ENCODE measurements at places on chromosomes 5 and 9. TPM values are rescaled to one million over a fixed set of nuclear protein-coding genes. Genes with fewer than 3 reads are reported as not detected.

TAF11L13 gene
- total RNA-seq: not detected

BTNL8 gene
- 0.24 TPM for total RNA-seq

OLFML2A gene
- total RNA-seq: 0.37 TPM

FCN2 gene
- 70.5 TPM for total RNA-seq

GFI1B gene
- 0.24 TPM for total RNA-seq

ITGA1 gene
- total RNA-seq: 66.5 TPM

WDR38 gene
- total RNA-seq: not detected

GRCh38 chr5:79636981-79637733 is 24.9 kb downstream of the TENT2 start:
- DNase-seq: no peak
- no peaks in the 10 kb centered on the region for H3K27me3 ChIP-seq
- no peaks in the 10 kb centered on the region for H3K4me1 ChIP-seq
- no peak overlapping the region for H3K27ac ChIP-seq
- no peak overlapping the region for H3K4me3 ChIP-seq

DNA sequence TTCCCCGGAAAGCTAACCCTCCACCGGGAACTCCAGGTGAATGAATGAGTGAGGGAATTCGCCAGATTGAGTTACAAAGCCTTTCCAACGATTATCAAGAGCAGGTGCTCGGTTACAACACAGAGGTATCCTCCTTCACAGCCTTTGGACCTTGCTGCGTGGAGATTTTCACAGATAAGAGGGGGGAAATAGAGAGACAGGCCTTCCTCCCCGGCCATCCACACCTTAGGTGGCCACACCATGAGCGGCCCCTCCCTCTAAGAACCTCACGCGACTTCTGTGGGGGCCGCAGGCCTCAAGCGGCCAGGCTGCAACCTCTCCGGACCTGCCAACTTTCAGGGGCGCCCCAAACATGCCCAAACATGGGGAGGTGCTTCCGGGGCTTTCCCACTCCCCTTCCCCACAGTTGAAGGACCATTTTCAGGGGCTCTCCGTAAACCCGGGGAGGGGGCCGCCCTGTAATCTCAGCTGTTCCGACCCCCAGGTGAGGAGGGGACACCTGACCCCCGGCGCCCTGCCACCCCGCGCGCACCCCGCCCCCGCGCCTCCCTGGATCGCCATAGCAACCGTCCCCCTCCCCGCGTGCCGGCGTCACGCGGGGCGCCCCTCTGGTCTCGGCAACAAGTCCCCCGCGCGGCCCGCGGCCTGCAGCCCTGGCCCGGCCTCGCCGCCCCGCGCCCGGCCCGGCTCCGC is 603 bp downstream of the DENND1A start:
- H3K4me3 ChIP-seq: peak overlapping the region; percentile 49
- peak overlapping the region; percentile 79 for H3K27ac ChIP-seq
- H3K36me3 ChIP-seq: no peaks in the 10 kb centered on the region
- H3K4me1 ChIP-seq: no peaks in the 10 kb centered on the region
- H3K27me3 ChIP-seq: no peaks in the 10 kb centered on the region
- peak; percentile 66 for DNase-seq

DNA sequence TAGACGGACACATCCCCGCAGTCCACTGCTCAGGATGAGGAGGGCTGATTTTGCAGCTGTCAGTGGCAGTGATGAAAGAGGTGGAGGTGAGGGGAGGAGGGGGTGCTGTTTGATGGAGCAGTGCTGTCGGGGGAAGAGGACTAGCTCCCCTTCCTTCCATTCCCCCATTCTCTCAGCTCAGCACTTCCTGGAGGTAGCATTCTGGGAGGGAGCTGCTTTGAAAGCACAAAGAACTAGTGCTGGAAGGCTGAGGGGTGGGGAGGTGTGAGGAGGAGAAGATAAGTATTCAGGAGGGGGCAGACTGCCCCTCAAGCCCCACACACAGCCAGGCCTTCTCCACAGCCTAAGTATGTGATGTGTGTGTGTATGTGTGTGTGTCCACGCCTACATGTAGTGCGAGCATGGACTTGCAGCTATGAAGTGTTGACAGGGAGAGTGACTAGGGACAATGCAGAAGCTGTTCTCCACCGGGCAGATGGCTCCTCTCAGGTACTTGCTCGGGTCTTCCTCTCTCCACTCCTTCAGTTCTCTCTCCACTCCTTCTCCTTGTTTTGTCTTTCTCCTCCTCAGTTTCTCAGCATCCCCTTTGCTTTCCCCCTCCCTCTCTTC is 65.5 kb upstream of the HSPA9 start:
- no peaks in the 10 kb centered on the region for H3K36me3 ChIP-seq
- no peak overlapping the region for H3K27ac ChIP-seq
- H3K27me3 ChIP-seq: no peaks in the 10 kb centered on the region
- H3K4me1 ChIP-seq: no peaks in the 10 kb centered on the region

DNA sequence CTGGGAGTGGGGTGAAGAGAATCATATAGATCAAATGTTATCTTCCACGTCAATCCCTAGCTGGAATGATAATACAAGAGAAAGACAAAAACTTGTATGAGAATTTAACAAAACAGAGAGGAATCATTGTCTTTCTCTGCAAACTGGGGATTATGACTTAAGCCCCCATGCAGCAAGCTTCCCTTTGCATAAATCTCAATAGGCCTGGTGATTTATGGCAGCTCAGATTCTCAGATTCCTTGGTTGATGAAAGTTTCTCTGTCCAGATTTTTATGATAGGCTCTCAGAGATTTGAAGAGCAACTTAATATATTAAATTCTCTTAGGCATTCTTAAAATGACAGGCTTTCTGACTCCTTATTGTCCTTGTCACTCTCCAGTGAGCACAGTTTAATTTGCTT is 56.0 kb downstream of the RASGRF2 start:
- H3K36me3 ChIP-seq: no peaks in the 10 kb centered on the region
- no peaks in the 10 kb centered on the region for H3K4me1 ChIP-seq
- no peak overlapping the region for H3K4me3 ChIP-seq

DNA sequence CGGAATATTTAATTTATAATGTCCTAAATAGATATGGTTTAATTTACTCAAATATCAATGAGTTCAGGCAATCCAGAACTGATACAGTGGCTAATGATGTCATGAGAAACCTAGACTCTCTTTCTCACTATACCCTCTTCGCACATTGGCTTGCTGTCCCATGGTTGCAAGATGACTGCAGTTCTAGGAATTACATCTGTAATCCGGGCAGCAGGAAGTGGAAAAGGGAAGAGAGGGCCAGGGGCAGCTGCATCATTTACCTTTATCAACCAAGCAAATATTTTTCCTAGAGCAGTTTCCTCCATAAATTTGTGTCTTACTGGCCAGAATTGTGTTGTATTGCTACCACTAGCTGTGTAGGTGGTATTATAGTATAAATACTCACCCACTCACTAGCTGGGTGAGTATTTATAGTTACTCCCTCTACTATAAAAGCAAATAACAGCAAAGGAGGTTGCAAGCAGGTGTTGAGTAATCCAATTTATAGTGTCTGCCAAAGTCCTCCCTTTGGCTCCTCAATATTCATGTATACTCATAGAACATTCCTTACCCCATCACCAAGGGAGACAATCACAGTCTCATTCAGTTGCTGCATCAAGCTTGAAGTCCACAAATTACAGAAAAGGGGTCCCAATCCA is 168.8 kb downstream of the DROSHA start:
- no peak for DNase-seq
- H3K4me3 ChIP-seq: no peak overlapping the region
- no peak overlapping the region for H3K27ac ChIP-seq
- no peaks in the 10 kb centered on the region for H3K36me3 ChIP-seq
- no peaks in the 10 kb centered on the region for H3K4me1 ChIP-seq
- H3K27me3 ChIP-seq: no peaks in the 10 kb centered on the region

DNA sequence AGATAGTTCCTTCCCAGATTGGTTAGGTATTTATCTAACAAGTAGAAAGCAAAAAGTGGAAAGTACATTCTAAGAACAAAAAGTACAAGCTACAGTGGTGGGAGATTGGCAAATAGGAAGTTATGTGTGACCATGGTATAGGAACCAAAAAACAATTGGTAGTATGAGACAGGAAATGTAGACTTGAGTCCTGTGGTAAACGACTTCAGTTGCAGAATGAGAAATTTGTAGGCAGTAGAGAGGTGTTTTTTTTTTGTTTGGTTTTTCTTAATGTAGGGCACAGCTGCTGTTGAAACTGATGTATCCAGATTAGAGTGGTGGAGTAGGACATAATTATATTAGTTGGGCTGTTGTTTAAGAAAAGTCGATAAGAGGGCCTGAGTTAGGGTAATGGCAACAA is 72.0 kb downstream of the CCNH start:
- no peak for DNase-seq
- no peak overlapping the region for H3K4me3 ChIP-seq
- no peaks in the 10 kb centered on the region for H3K36me3 ChIP-seq
- H3K27me3 ChIP-seq: no peaks in the 10 kb centered on the region
- no peak overlapping the region for H3K27ac ChIP-seq

- no peak for DNase-seq
- H3K27me3 ChIP-seq: no peaks in the 10 kb centered on the region
- no peaks in the 10 kb centered on the region for H3K4me1 ChIP-seq
Observed at GRCh38 chr5:122465994-122466393, 154.0 kb downstream of the SNCAIP start.

DNA sequence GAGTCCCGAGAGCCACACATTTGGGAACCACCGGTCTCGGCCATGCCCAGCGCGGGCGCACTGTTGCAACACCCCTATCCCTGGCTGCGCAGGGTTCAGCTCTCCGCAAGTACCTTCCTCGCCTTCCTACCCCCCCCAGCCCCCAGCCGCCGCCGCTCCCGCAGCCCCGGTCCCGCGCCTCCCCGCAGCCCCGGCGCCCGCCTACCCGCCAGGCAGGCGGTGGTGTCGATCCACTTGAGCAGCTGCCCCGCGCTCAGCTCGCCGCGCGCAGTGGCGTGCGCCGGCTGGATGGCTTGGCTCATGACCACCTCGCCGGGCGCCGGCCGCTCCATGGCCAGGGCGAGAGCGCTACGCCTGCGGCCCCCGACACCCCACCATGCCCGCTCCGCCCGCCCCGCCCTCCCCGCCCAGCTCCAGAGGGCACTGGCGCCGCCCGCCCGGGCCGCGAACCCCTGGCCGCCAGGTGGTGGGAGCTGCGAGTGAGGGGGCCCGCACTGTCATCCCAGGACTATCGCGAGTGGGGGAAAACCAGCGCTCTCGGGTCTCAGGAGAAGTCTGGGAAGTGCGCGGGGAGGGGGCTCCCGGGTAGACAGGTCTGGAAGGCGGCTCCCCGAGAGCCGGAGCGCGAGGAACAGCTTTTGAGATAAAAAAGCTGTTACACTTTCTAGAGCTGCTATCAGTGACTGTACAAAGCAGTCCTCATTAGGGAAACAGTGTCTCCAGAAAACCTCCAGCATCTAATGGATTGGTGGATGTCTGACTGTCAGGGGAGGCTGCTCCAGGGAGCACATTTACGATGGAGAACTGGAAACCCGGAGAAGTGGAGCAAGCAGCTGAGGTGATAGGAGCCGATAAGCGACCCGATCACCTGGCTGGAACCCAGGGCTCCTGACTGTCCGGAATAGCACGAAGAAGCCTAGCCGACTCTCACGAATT is at the start of gene ACOT12:
ACOT12 (minus strand) TSS at position 352 of the 936 bp plus-strand sequence; CDS start at position 332, 20 bp downstream.
- H3K4me3 ChIP-seq: peak within 1 kb of the TSS; percentile 65
- H3K27ac ChIP-seq: peak within 1 kb of the TSS; percentile 92

GRCh38 chr5:37721447-37721871 is 118.4 kb downstream of the GDNF start:
- no peak overlapping the region for H3K4me3 ChIP-seq
- no peak for DNase-seq
- H3K27ac ChIP-seq: no peak overlapping the region
- no peaks in the 10 kb centered on the region for H3K36me3 ChIP-seq
- H3K27me3 ChIP-seq: no peaks in the 10 kb centered on the region
- no peaks in the 10 kb centered on the region for H3K4me1 ChIP-seq

- H3K4me1 ChIP-seq: no peaks in the 10 kb centered on the region
- no peaks in the 10 kb centered on the region for H3K36me3 ChIP-seq
- DNase-seq: no peak
Observed at GRCh38 chr9:137130176-137130755, 8.7 kb upstream of the GRIN1 start.

DNA sequence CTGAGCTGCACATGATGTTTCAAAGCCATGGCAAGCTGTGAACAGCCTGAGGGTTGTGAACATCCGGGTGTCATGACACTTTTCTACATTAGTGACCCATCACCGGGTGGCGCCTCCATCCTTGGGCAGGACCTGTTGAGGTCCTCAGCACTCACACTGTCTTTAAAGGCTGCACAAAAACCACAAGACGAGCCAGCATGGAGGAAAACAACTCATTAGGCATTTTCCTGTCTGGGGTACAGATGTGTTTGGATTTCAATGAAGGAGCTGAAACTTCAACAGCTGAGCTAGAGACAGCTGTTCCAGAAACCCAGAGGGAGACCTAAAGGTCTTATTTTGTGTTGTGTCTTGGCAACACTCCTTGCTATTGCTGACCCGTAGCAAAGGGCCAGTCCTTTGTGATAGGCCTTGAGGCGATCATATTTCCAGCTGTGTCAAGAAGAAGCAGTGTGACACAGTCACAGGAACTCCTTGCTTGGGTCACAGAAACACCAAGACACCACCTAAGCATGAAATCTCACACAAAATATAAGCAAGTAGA is 151.8 kb upstream of the VLDLR start:
- no peaks in the 10 kb centered on the region for H3K4me1 ChIP-seq
- H3K27ac ChIP-seq: no peak overlapping the region
- H3K36me3 ChIP-seq: no peaks in the 10 kb centered on the region
- H3K27me3 ChIP-seq: no peaks in the 10 kb centered on the region

- H3K4me1 ChIP-seq: no peaks in the 10 kb centered on the region
- H3K27ac ChIP-seq: no peak overlapping the region
- no peaks in the 10 kb centered on the region for H3K27me3 ChIP-seq
- H3K4me3 ChIP-seq: no peak overlapping the region
- no peak for DNase-seq
Observed at GRCh38 chr5:77832166-77832770, 56.1 kb upstream of the TBCA start.

DNA sequence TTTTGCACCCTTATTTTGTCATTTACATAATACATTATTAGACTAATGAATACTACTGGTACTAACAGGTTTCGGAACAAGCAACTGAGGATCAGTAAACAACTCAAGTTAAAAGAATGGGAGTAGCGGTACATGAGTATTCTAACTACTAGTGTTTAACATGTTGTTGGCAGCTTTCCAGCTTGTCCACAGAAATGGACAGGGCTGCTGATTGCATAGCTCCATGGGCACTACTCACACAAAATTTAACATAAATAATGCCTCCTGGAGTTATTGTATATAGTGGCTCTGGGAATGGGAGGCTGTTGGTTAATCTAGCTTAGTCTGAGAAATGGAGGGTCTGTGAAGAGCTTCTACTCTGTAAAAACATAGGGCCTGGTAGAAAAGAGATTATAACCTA is 6.7 kb downstream of the NCBP1 start:
- DNase-seq: no peak
- no peak overlapping the region for H3K4me3 ChIP-seq
- peaks cover 7% of the 10 kb centered on the region for H3K36me3 ChIP-seq
- H3K27me3 ChIP-seq: no peaks in the 10 kb centered on the region
- H3K4me1 ChIP-seq: peaks cover 23% of the 10 kb centered on the region
- no peak overlapping the region for H3K27ac ChIP-seq

DNA sequence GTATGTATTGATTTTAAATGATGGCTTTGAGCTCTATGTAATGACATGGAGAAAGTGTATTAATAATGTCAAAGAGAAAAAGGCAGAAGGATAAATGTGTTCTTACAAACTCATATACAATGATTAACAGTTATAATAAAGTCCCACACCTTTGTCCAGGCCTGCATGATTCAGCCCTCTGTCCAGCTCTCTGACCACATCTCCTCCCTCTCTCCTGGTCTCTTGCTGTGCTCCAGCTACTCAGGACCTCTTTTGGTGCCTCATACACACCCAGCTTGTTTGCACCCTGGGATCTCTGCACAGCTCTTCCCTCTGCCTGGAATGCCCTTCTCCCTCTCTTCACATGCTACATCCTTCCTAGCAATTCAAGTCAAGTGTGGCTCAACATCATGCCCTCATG is 37.5 kb upstream of the DMRT1 start:
- no peak overlapping the region for H3K4me3 ChIP-seq
- H3K27me3 ChIP-seq: no peaks in the 10 kb centered on the region
- H3K36me3 ChIP-seq: no peaks in the 10 kb centered on the region
